GM19239 (cell line): ENCODE measurements at places on chromosomes 11 and 22.

DNA sequence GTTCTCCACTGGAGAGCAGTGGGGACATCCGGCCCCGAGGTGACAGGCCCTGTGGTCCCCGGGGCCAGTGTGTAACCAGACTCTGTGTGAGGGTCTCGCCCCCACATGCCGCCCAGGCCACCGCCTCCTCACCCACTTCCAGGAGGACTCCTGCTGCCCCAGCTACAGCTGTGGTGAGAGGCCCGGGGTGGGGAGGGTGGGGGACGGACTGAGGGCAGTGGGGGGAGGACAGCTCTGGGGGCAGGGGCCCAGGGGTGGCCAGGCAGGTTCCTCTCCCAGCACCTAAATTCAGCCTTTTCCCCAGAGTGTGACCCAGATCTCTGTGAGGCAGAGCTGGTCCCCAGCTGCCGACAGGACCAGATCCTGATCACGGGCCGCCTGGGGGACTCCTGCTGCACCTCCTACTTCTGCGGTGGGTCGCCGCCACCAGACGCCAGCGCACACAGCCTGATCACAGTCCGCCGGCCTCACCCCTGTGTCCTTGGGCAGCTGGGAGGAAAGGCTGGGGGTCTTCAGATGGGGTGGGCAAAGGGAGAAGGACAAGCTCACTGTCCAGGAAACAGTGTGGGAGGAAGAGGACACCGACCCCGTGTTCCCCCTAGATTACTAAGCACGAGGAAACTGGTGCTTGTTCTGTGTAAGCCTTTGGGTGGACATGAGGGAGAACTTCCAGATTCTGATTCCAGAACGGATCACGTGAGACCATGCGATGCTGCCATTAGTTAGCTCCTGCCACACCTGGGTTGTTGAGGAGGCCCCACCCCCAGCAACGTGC, 84.4 kb upstream of the MYOD1 start:
- DNase-seq, result no peak

GRCh38 chr11:32149748-32150147, 58.9 kb downstream of the RCN1 start:
- no peak for DNase-seq

GRCh38 chr22:20520093-20520511, 12.7 kb downstream of the MED15 start:
- DNase-seq, result no peak

- no peak for DNase-seq
These were observed 44.3 kb upstream of the CTTN start for GRCh38 chr11:70353900-70354568.

GRCh38 chr22:45895436-45896152, 81.4 kb downstream of the WNT7B start:
- DNase-seq, result no peak

- DNase-seq, result peak; percentile 54
These were observed 8.1 kb downstream of the CSF2RB start for GRCh38 chr22:36921309-36922104.

DNA sequence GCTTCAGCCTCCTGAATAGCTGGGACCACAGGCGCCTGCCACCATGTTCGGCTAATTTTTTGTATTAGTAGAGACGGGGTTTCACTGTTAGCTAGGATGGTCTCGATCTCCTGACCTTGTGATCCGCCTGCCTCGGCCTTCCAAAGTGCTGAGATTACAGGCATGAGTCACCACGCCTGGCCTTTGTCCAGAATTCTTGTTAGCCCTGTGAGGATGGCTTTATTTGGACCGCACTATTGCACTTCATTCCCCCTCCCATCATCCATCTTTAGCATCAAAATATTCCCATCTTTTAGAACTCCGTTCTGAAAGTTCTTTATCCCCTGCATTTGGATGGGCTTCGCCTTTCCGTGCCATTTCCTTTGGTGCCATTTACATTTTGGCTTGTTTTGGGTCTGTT, 2.6 kb downstream of the SAMM50 start:
- no peak for DNase-seq

DNA sequence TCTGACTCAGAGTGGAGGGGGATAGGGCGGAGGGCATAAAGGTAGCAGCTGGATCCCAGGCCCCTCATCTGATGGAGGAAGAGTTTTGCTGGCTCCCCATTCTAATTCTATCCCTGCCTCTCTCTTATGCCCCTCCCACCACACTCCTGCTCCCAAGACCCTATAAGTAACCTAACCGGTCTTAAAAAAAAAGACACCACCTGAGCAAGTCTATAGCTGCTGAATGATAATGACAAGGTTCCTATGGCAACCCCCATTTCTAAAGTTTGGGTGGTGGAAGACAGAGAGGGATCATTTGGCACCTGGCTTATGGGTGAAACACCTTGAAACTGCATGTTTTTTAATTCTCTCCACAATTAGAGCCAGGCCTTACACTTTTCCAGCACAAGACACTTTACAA, 69.6 kb downstream of the LARGE1 start:
- no peak for DNase-seq

- DNase-seq, result no peak
These were observed 71.5 kb downstream of the FAT3 start for GRCh38 chr11:92296138-92296515.

DNA sequence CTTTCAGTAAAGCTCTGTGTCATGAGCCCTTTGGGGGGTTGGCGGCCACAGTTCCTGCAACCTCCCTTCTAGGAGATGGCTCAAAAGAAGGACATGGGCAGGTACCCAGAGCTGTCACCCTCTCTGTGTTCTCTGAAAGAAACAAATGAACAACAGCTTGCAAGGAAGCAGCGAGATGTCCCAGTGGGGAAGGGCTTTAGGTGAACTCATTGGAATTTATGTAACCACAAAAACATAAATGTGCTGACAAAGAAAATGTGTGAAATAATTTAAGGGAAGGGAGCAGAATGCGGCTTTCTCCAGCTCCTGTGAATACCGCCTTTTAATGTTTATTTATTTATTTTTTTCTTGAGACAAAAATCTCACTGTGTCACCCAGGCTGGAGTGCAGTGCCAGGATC, 3.3 kb downstream of the PARVG start:
- no peak for DNase-seq

- DNase-seq, result no peak
These were observed 821.6 kb downstream of the TBC1D22A start for GRCh38 chr22:47583959-47584562.

DNA sequence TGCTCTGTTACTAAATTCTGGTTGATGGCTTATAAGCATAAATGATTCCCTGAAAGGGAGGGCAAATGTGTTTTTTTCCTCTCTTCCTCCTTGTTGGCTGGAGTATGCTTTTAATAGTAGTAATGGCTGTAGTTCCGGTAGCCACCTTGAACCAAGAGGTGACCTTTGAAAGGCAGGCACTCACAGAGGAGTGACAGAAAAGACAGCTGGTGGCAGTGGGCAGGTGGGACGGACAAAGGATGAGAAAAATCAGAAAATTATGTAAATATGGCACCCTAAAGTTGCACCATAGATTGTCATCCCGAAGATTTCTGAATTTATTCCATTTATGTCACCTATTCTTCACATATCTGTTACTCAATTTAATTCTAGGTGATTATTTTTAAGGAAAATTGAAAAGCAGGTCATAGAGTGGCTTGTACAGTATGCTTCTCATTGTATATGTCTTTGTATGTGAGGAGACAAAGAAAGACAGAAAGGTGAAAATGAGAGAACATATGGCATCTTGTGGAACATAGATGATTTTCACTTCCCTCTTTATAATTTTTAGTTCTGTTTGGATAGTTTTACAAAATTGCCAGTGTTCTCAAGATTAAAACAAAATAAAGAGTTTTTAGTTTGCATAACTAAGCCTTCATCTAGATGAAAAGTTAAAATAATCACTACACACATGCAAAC, 17.0 kb downstream of the CASP12 start:
- no peak for DNase-seq

DNA sequence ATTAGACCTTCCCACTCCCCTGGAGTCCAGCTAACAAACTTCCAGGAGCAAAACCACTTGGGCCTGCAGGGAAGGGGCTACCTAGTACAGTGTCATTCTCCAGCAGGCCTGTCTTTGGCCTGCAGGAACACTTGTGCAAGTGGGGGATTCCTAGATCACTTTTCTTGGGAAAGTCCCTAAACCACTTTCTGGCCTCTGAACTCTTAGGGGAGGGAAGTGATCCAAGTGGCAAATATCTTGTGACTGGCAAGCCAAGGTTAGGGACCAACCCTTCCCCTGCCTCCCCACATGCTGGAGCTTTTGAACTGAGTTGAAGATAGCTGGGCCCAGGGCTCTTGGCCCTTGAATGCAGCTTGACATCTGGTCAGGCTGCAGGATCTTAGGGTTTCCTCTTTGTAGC, 17.2 kb downstream of the PPFIBP2 start:
- DNase-seq, result no peak

DNA sequence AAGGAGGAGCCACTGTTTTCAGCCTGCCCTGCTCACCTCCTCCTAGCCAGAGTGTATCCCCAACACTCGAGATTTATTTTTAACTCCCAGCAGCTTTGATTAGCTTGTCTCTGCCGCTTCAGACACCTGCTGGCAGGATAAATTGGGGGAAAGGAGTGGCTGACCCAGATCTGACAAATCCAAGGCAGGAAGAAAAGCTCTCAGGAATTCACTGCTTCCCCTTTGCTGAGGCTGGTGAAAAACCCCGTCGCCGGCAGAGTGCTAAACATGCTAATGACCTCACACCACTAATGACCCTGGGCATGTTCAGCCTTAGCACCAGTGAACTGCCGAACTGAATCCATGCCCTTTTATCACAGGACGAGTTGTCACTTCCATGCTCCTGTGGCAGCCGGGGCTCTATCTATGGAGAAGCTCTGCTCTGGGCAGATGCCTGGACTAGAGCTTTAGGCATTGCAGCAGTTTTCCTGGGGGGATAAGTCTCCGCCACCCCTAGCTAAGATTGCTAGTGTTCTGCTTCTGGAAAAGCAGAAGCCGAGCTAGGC, 52.2 kb downstream of the FEZ1 start:
- DNase-seq, result no peak

GRCh38 chr11:132284048-132284447, 913.6 kb downstream of the NTM start:
- DNase-seq, result no peak

- no peak for DNase-seq
These were observed 130.7 kb downstream of the SNX19 start for GRCh38 chr11:130785380-130786116.

DNA sequence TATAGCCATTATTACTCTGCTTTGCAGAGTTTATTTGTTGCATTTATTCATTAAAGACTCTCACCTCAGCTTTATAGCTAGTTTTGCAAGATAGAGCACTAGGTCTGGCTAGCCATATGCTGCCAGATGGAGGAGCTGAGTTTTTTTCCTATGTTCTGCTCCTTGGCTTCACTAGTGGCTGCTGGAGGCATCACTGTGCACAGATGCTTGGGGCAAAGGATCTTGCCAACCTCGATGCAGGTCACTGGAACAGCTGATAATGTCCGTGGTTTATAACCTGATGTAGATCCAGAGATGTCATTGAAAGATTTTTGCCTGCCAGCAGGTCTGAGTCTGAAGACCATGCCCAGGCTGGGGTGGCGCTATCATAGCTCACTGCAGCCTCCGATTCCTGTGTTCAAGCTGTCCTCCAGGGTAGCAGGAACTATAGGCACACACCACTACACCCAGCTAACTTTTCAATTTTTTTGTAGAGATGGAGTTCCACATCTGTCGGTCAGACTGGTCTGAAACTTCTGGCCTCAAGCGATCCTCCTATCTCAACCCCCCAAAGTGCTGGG, 63.2 kb downstream of the PACS1 start:
- DNase-seq, result no peak
